ENCODE measurements at places on chromosomes 5 and 9.

GRCh38 chr5:40430101-40430710 lies 249.5 kb upstream of the PTGER4 start:
- no peak for DNase-seq

DNA sequence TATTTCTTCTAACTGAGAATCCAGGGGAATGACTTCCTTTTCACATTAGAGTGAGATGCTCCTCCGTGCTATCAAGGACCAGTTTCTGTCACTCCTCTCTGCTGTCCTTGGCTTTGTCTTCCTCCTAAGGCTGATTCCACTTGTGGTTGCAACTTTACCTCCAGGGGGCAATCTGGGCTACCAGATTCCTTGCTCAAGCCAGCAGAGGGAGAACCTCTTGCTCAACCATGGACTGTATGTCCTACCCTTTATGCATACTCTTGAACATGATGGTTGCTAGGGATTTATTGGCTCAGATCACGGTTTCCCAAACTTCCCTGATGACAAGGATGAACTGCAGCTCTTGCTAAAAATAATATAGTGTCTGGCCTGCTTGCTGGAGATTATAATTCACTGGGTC lies 24.0 kb downstream of the NNT start:
- no peak for DNase-seq

- DNase-seq: no peak
Observed at GRCh38 chr5:172891716-172892421, 57.8 kb downstream of the ERGIC1 start.

GRCh38 chr5:134451936-134452505 lies 40.3 kb upstream of the CDKN2AIPNL start:
- peak; percentile 61 for DNase-seq

GRCh38 chr9:34990908-34991606 lies 1.5 kb downstream of the DNAJB5 start:
- DNase-seq: no peak

Measured in amniotic stem cell (primary cell).